ENCODE measurements at places on chromosomes 13 and 19.

- no peak for DNase-seq
Measured at GRCh38 chr13:37344056-37344455, 238.6 kb upstream of the CSNK1A1L start.

- no peak for DNase-seq
Measured at GRCh38 chr13:20340759-20341171, 108.6 kb upstream of the GJB6 start.

- no peak for DNase-seq
Measured at GRCh38 chr13:109778102-109778542, 8.3 kb downstream of the IRS2 start.

- no peak for DNase-seq
Measured at GRCh38 chr19:46241626-46242025, 12.1 kb downstream of the IGFL1 start.

DNA sequence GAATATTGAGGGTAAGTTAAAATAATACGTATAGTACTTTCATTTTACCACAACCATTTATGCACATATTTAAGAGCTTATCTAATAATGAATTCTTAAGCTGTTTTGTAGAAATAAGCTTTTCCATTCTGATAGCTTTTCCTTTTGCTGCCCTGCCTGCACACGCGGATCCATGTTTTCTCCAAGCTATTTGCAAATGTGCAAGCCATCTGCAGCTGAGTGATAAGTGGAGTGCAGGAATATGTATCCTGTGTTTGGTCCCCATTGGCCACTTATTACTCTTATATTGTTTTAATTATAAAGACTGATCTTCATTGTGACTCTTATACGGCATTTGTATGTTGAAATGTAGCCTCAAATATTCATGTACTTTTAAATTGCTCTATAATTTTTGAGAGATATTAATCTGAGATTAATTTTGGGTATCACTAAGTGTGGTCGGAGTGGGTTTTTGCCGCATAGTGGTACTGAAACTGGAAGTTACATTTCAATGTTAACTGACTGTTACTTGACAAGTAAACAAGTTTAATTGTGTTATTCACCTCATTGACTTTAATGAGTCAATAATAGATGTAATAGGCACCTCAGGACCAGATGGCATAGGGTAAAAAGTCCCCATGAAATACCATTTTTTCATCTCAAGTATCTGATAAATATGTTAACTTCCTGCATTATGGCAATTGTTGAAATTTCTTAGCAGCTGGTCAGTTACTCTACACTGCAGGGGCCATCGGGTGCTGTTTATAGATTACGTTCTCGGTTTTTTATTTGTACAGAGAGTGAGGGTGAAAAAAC, 1567.4 kb downstream of the EFNB2 start:
- no peak for DNase-seq

DNA sequence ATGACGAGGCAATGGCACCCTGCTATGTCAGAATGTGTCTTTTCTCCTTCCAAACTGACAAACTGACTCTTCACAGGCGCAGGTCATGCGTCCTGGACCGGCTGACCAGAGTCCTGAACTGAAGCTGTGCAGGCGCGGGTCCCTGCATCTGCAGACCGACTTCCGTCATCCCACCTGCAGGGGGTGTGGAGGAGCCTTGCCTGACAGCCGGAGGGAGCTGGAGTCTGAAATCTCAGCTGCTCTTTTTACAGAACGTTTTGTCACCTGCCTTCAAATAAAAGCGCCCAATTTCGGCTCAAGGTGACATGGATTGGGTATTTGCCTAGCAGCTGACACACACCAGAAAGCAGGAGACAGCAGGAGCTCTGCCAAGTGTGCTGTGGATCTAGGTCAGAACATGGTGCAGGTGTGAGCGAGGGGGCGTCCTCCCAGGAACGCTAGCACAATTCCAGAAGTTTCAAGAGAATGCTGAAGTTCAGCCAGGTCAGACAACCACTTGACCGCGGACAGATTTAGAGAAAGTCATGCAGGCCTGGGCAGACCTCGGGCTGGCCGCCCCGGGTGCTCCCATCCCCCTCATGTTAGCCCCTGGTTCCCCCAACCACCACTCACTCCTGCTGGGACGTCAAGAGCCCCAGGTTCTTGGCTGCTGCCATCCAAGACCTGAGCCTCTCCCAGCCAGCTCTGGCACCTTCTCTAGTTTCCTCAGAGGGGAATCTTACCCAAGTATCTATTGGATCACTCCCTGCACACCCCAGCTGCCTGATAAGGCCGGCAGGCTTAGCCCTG, 32.8 kb downstream of the ELL start:
- DNase-seq: no peak

- DNase-seq: no peak
Measured at GRCh38 chr13:23741879-23742510, 147.2 kb downstream of the MIPEP start.

GRCh38 chr13:41179593-41180250, 14.6 kb downstream of the KBTBD7 start:
- DNase-seq: no peak

- DNase-seq: no peak
Measured at GRCh38 chr19:48081106-48081505, 29.5 kb downstream of the PLA2G4C start.

DNA sequence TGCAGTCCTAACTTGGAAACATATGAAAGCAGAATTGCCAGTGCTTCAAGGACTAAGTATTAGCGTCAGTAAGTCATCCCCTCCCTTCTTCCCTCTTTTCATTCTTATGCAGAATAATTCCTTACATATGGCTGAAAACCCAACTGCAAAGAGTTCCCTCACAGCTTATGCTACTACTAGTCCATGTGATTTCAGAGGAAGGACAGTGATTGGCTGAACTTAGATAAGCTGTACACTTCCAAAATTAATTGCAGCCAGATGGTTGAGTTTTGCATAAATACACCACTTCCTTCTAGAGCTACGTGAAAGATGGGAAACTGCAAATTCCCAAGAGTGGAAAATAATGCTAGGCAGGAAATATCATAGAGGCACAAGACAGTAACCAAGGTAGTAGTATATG, 730.4 kb downstream of the OLFM4 start:
- DNase-seq: no peak

GRCh38 chr13:26664876-26665275, 95.7 kb downstream of the GPR12 start:
- no peak for DNase-seq

- no peak for DNase-seq
Measured at GRCh38 chr19:1284979-1285736, 515 bp upstream of the EFNA2 start.

- DNase-seq: no peak
Measured at GRCh38 chr19:19747357-19748220, 14.7 kb upstream of the ZNF14 start.

GRCh38 chr13:79943346-79944023, 397.4 kb downstream of the SPRY2 start:
- DNase-seq: no peak

- no peak for DNase-seq
Measured at GRCh38 chr13:74732736-74733385, 598.7 kb upstream of the KLF12 start.

- DNase-seq: no peak
Measured at GRCh38 chr13:46361276-46361934, 25.6 kb downstream of the RUBCNL start.

DNA sequence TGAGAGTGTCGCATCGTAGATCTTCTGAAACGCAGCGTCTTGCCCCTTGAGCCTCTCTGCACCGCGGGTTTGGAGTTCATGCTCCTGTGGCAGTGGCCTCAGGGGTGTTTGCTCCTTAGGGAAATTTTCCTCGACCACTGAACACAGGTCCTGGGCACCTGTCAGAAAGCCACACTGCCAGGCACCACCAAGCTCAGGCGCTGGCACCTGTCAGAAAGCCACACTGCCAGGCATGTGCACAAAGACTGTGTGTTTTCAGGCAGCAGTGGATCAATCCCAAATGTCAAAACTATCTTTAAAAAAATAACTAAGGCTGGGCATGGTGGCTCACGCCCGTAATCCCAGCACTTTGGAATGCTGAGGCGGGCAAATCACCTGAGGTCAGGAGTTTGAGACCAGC, 87.1 kb downstream of the ATP11A start:
- no peak for DNase-seq

- no peak for DNase-seq
Measured at GRCh38 chr19:33685541-33685940, 63.8 kb downstream of the CHST8 start.

DNA sequence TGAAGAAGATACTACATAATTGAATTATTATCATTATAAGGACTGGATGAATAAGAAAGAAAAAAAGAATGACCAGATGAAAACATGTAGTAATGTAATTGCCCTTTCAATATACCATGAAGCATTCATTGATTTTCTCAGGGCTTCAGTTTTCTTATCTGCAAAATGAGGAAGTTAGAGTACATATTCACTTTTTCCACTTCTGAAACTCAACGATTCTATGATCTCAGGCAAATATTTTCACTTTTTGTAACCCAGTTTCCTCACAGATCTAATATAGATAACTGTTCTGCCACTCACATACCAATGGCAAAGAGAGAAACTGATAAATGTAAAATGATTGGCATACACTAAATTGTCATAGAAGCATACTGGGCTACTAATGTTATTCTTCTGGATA, 856.6 kb upstream of the KLHL1 start:
- no peak for DNase-seq

GRCh38 chr13:109684824-109685202, 101.6 kb downstream of the IRS2 start:
- no peak for DNase-seq

GRCh38 chr13:110541526-110541920, 20.0 kb downstream of the RAB20 start:
- DNase-seq: no peak

GRCh38 chr13:59607172-59607571, 556.6 kb downstream of the DIAPH3 start:
- DNase-seq: no peak

Data from esophagus squamous epithelium (tissue), 5 donors.